ENCODE measurements at places on chromosomes 7 and 10.

DNA sequence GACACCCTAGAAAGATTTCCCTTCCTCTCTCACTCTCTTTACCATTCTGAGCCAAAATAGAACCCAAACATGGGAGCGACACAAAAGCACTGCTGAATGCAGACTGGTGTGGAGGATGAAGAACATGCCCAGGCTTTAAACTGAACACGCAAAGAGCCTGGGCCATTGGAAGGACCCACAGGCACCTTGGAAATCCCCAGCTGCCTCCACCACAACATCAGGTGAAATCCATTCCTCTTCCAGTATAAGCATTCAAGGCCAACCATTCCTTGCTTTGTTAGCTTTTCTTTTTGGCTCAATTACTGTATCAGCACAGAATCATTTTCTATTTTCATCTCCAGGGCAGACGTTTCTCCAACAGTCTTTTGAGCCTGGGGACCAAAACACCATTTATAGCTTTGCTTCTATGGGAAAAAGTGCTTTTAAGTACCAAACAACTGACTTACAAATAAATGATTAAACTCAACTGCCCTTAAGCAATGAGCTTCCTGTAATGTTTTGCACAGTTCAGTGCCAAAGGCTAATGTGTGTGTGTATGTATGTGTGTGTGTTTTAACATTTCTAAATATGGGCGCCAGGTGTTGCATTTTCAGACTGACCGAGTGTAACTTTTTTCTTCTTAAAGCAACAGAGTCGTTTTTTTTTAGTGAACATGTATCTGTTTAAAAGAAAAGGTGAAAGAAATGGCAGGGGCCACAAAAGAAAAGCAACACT lies 16.2 kb upstream of the BLNK start:
- no peak for DNase-seq

DNA sequence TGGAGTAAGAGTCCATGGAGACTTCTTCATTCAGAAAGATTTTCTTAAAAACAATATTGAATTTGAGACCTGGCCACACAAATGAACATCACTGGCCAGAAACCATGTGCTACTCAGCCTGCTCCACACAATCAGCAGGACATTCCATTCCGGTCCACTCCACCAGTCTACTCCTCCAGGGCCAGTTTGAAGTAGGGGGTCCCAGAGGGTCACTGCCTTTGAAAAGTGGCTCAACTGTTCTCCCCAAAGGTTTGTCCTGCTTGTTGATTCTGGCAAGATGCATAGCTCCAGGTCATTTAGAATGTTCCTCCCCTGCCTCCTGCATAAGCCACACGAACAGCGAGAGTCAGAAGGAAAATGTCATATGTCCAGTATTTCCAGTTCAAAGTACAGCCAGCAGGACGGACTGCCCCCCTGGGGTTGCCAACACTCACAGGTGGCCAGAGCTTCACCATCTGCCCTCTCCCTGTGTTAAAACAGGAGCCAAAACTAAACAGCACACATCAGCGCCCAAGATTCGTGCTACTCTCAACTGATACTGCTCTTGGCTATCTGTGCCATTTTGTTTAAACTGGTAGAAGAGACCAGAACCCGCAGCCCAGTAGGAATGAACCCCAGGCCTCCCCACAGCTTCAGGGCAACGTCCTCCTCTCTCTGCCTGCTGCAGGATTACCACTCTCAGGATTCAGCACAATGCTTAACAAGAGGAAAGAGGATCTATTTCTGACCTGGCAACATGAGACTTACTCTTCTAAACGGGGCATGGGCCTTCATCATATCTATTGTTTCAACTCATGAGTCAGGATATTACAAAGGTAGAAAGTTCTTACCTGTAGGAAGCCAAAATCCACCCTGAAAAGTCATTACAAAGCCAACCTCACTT lies 11.3 kb downstream of the GRB10 start:
- DNase-seq = no peak

- DNase-seq = no peak
Observed at GRCh38 chr7:105228555-105228954, 160.2 kb downstream of the SRPK2 start.

- DNase-seq = no peak
Observed at GRCh38 chr7:96772139-96772694, 62.6 kb upstream of the SEM1 start.

- DNase-seq = no peak
Observed at GRCh38 chr10:32142646-32143045, 86.4 kb upstream of the KIF5B start.

DNA sequence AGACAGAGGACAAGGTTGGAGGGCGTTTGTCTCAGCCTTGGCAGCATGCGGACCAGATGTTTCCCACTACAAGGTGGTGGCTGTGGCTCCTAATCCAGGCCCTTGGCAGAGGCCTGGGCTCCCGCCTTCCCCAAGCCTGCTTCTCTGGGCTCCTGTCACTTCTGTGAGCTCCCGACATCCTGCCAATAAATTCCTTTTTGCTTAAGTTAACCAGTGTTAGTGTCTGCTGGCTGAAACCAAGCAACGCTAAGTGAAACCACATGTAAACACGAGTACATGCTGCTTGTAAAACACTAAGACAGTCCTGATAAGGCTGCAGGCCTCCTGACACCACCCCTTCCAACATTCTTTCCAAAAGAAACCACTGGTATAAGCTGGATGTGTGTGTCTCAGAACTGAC lies 263.6 kb upstream of the ZMIZ1 start:
- DNase-seq = no peak

DNA sequence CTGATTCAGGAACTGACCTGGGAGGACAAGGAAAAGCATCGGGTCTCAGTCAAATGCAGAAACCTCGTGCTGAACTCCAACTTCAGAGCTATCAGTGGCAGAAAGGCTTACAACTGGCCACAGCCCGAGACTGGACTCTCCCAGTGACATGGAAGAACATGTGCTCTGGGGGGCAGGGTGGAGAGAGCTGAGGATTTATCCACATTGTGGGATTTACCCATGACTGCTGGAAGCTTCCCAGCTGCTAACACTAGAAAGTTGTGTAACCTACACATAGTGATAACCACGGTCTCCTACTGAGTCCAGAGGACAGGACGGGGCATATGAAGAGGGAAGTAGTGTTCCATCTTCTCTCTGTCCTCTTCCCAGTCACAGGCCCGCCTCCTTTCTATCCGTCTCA lies 103.4 kb downstream of the ITIH5 start:
- DNase-seq = no peak

DNA sequence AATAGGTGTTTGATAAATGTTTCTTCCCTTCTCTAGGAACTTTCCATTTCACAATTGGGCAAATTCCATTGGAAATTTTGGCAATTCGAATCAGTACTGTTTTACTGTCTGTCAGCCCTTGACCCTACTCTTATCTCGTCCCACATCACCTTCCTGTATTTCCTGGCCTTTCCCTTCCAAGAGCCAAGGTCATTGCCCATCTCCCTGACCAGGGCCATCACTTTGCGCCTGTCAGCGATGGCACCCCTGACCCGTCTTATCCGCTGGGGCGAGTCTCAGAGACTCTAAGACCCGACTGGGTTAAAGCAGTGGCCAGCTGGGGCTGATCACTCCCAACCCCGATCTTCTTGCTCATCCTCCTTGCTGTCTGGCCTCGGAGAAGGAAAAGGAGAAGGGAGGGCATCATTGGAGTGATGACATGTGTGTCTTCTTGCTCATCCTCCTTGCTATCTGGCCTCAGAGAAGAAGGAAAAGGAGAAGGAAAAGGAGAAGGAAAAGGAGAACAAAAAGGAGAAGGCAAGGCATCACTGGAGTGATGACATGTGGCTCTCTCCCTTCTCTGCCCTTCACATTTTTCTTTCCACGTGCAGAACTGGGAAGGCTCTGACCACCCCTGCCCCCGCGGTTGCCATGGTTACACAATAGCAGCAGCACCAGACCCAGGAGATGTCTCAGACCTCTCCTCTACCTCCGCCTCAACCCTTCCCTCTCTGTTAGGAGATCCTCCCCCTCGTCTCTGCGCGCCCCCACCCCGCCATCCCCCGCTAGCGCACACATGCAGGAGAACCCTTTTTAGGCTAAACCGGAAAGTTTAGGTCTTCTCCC lies 2.0 kb downstream of the SEMA3D start:
- DNase-seq = no peak

GRCh38 chr7:92496876-92497275 lies 19.1 kb upstream of the ERVW-1 start:
- no peak for DNase-seq

DNA sequence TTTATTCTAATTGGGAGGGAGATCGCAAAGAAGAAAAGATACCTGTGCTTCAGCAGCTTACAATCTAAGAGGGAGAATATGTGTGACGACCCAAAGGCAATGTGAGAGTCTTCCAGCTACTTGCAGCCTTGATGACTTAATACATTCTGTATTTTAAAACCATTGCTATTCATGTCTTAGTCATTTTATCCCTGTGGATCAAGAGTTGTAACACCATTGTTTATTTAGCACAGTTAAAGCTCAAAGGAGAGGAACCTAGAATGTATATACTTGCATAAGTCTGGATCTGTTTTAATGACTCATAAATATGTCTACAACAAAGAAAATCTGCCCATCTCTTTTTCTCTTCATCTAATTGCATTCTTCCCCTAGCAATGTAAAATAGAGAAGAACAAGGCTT lies 117.9 kb upstream of the DLX6 start:
- no peak for DNase-seq

- no peak for DNase-seq
Observed at GRCh38 chr10:102712843-102713538, 1.2 kb downstream of the ARL3 start.

DNA sequence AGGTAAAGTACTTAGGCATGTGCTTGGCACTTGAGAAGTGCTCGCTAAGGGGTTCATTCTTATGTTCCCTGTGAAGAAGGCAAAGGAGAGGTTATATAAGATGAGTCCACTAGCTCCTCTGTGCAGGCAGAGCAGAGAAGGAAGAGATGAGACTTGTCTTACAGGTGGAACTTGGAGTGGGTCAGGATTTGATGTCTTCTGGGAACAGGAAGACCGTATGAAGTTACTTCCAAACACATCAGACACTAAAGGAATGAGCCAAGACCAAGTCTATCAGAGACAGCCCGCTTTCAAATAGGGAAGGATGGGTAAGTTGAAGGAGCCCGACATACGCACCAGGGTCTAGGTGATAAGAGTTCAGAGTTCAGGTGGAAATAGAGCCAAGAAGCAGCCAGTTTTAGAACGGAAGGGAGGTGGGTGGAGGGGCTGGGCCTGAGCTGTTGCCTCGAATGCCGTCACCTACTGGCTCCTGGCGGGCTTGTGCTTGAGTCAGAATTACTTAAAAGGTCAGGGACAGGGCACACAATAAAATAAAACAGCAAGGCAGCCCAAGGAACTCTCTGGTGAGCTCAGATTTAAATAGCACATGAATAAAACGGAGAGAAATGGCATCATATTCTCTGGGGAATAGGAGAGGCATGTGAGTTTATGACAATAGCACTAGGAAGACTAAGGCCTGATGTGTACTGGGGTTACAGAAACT lies 56.1 kb upstream of the GRB10 start:
- no peak for DNase-seq

GRCh38 chr10:132534391-132535064 lies 3.1 kb upstream of the INPP5A start:
- no peak for DNase-seq

DNA sequence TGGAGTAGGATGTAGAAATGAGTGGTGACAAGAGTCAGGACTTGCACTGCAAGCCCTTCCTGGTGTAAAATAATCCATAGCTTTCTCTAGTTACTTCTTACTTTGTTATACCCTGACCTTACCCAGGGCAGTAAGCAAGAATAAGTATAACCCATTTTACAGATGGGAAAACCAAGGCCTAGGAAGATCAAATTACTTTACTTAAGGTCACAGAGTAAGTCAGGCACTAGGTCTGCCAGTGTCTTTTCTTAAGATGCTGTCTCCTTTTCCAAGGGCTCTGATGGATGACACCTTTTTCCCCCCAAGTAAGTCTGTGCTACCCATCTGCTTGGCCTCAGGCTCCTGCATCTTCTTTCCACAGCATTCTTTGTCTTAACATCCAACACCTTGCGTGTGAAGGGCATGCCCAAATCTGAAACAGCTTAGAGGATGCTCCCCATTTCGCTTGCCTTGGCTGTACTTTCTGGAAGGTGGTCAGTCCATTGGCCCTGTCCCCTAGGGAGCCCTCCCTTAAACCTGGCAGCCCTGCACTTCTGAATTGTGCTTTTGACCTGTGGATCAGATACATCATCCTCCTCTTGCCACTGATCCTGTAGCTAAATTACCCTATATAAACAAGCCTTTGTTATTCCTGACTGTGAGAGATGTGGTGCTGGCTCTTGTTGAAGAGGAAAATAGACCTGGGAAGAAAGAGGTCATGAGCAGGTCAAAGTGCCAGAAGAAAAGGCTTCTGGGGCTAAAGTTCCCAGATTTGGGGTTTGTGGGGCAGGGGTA lies 168.6 kb downstream of the LRMDA start:
- DNase-seq = no peak

- DNase-seq = no peak
Observed at GRCh38 chr7:88337572-88337971, 30.9 kb upstream of the STEAP4 start.

DNA sequence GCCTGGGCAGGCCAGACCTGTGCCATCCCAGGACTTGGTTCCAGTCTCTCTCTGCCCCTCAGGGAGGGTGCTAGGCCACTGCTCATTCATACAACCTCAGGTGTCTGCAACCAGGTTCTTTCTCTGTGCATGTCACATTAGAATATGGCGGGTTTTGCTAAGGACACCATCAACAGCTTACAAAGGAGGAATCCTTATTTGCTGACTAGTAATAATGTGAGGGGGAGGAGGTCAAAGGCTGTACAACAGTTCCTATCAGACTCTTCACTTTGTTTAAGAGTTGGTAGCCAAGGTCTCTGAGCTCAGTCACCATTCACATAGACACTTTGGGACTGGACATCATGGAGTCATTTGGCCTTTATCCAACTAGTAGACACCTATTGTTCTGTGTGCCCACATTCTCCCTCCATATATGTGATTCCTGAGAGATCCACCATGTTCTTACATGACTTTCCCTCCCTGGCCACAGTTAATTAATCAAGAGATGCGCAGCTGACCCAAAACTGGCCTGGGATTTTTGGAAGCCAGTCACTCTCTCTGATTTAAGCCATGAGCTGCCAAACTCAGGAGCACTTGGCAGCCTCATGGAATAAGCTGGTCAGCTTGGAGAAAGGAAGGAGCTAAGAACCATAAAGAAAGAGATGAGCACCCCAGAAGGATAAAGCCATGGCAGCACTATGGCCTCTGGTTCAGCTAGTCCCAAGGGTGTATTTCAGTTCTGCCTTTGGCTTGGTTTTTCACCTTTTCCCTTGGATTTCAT lies 51.2 kb downstream of the DPCD start:
- no peak for DNase-seq

GRCh38 chr7:100185726-100186125 lies 8.0 kb downstream of the STAG3 start:
- no peak for DNase-seq

DNA sequence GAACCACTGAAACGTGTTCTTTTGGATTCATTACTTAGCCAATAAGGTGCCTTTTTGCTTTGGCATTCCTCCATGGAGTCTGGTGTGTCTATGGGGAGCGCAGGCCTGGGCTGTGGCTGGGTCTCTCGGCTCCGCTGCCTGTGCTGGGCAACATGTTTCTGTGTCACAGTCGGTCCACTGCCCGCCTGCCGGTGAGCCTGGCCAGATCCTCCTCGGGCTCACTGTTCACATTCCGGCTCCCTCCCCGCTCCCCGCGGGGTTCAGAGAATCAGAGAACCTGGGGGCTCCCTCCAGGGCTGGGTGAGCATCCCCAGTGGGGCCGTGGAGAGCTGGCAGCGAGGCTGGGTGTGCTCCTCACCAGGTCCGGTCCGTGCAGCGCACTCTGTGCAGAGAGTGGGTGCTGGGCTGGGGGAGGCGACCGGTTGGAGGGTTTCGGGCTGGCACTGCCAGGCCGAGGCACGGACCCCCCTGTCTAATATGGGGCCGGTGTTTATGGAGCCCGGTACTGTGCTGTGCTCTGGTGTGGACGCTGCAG lies 70.4 kb downstream of the INPP5A start:
- no peak for DNase-seq

Data from hippocampal formation (tissue), 2 donors.